Erythroblast (primary cell): ENCODE measurements at places on chromosomes 7 and 10.
A peak's percentile ranks its signal among the peaks of the same experiment; 100 is the strongest.

GRCh38 chr7:34162027-34162565, 256.8 kb downstream of the BMPER start:
- no peak for DNase-seq

DNA sequence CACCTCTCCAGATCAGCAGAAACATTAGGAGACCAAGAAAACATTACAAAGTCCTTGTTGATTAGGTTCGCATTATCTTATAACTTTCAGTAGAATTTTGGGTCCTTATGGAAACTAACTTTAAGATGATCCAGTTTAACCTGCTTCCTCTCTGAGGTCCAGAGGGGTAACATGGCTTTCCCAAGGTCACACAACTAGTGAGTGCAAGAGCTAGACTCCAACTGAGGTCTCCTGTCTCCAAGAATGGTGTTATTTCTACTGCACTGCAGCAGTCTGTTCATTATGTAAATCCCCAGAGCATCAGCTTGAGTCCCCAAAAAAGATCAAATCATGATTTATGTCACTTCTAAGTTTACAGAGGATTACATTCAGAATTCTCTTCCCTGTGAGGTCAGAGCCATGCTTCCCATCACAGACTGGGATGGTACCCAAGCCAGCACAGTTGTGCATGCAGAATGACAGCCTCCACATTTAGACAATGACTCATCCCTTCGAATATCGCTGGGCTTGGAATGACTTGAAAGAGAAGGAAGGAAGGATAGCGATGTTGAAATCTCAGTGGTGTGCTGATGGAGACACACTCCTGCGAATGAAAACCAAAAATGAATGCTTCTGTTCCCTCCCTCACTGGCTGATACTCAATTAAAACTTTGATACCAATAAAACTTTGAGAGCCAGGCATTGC, 163.1 kb upstream of the PLXNA4 start:
- no peak for DNase-seq

DNA sequence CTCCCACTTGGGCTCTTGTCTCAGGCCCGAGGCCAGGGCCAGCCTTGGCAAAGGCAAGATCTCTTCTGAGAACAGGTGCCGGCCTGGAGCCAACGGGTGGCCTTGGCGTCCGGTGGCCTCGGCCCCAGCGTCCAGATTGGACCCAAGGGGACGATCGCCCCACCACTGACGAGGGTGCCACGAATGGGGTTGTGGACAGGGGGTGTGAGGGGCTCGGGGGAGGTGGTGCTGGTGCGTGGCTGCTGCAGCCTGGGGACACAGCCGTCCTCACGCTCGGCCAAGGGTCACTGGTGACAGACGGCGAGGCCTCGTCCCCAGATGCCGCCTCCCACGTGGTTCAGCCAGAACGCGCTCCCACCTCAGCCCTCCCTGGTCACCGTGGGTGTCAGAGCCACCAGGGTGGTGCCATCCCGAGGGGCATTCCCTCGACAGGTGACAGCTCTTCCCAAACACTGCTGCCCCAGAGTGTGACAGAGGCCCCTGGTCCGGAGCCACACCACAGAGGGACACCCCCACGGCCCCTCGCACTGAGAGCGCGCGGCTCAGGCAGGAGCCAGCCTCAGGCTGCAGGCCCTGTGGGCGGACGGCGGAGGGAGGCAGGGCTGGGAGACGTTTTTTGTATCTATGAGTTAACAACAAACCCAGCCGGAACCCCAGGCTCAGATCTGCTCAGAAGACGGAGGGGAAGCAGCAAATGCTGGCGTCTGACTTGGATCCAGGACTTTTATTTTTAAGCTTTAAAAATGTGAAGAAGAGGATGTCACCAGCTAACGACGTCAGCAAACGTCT, 18.5 kb upstream of the CFAP46 start:
- DNase-seq = no peak

- DNase-seq = no peak
Measured at GRCh38 chr10:48797830-48798229, 113.2 kb downstream of the WDFY4 start.

DNA sequence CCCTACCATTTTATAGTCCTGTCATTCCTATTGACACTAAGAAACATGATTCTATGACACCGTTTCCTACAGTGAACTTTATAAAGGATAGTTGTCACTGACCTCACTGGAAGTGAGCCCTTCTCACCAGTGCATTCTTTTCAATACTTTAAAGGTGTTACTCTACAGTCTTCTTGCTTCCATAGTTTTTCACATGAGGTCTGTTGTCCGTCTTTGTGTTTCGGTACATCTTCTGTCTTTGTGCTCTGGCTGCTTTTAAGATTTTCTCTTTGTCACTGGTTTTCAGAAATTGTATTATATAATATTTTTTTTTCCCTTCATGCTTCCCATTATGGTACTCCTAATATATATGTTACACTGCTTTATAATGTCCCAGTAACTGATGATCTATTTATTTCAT, 174.2 kb downstream of the KIF20B start:
- no peak for DNase-seq

- DNase-seq = no peak
Measured at GRCh38 chr7:78472519-78472918, 673.9 kb downstream of the PHTF2 start.

DNA sequence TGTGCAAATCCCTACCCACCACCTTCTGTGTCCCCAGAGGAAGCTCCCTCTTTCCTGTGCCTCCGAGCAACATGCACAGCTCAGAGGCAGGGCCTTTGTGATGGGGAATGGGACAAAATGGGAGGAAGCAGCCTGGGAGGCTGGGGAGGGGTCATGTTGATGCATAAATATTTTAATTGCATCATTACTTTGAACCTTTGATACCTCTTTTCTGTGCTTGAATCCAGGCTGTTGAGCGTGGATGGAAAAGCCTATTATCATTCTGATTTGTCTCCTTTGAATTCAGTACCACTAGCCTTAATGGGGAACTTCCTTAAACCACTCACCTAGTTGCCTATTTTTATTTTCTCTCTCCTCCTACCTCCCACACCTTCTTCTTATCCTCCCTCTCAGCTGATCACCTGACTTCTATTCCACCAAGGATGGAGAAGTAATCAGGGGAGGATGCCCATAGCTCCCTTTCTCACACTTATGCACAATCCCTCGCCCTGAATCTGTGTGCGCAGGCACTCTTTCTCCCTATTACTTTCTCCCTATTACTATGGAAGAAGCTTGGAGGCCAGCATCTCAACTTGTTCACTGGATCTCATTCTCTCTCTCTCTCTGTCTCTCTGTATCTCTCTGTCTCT, 78.5 kb downstream of the SEC61G start:
- no peak for DNase-seq

GRCh38 chr10:102066399-102067088, 1.4 kb downstream of the HPS6 start:
- no peak for DNase-seq

DNA sequence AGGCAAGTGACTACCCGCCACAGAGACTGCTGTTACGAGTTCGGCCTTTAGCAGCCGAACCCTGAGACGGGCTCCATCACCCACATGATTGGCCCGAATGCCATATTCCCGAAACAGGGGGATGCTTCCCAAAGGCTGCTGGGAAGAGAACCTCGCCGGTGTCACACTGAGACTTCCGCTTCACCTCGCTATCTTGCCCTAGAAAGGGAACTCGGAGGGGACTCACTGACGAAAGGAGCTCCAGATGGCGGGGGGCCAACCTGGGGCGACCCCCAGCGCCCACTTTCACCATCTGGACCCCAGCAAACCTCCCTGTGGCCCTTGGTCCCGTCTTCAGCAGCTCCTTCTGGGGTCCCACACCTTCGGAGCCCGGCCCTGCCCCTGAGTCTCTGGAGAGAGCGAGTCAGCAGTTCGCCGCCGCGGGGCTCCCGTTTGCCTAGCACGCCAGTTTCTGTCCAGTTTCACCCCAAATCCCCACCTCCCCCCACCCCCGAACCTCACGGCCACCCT, 529 bp downstream of the HPS1 start:
- DNase-seq = peak; percentile 87

GRCh38 chr10:88281592-88282347, 301.3 kb downstream of the RNLS start:
- no peak for DNase-seq

DNA sequence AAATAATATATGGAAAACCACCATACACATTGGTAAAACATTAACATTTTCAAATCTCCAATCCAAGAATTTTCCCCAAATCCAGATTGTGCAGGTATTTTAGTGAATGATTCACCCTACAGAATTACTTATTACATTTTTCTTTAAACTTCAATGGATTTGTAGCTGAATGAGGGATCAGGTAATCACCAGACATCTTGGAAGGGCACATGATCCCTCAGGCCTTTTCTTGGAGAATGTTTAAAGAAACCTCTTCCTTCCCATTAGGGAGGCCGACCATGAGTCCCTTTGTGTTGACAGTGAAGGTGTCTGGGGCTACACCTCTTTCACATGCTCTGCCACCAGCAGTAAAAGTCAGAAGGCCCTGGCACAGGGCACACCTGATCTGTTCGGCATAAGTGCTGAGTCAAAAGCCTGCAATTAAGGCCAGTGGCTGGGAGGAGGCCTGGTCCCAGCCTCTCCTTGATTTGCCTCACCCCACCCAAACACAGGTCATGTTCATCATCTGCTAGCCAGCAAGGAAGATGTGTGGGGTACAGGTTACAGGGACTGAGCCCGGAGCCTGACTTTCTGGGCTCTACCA, 207.7 kb downstream of the SNX10 start:
- no peak for DNase-seq

DNA sequence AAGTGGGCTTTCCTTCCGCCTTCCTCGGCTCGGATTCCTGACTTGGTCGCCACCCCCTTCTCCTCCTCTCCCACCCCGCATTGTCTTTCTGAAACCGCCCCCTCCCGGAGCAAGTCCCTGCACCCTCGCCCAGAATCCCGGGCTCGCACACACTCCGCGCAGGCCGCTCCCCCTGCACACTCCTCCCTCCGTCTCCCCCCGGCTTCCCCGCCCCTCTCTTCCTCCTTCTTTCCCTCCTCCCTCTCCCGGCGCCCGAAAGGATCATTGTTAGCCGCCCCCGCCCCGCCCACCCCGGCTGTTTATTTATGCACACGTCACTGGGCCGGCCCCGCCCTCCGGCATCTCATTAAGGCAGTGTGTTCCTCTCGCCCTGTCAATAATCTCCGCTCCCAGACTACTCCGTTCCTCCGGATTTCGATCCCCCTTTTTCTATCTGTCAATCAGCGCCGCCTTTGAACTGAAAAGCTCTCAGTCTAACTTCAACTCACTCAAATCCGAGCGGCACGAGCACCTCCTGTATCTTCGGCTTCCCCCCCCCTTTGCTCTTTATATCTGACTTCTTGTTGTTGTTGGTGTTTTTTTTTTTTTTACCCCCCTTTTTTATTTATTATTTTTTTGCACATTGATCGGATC, at the start of gene TCF7L2:
TCF7L2 (plus strand) TSS at position 373 of the 633 bp plus-strand sequence. CDS start 510 bp downstream, outside the sequence.
- peak; percentile 70 for DNase-seq

- no peak for DNase-seq
Measured at GRCh38 chr7:135420786-135421185, 89.1 kb downstream of the CNOT4 start.

DNA sequence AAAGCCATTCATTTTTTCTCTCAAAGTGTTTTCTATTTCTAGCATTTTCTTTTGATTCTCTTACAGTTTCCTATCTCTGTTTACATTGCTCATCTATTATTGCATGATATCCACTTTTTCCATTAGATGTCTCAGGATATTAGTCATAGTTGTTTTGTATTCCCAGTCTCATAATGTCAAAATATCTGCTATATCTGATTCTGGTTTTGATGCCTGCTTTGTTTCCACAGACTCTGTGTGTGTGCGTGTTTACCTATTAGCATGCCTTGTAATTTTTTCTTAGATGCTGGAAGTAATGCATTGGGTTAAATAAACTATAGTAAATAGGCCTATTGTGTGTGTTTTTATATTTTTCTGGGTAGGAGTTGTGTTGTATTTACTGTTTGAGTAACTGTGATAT, 1126.3 kb downstream of the SORCS1 start:
- no peak for DNase-seq

GRCh38 chr10:59057345-59057744, 119.1 kb upstream of the PHYHIPL start:
- no peak for DNase-seq

DNA sequence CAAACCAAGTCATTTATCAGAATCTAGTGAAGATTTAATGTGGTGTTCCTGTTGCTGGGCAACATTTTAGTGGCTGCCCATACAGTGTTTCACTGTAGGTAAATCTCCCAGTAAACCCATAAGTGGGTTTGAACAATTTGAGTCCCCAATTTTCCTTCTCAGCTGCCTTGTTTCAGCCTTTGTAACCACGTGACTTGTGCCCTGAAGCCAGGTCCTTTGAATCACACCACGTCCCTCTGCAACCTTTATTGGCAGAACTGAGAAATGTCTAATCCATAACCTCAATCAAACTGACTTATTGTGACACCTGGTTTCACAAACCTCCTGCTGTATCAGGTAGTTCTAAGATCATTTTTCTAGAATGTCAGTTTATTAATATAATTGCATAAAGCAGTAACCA, 30.1 kb downstream of the SND1 start:
- no peak for DNase-seq

DNA sequence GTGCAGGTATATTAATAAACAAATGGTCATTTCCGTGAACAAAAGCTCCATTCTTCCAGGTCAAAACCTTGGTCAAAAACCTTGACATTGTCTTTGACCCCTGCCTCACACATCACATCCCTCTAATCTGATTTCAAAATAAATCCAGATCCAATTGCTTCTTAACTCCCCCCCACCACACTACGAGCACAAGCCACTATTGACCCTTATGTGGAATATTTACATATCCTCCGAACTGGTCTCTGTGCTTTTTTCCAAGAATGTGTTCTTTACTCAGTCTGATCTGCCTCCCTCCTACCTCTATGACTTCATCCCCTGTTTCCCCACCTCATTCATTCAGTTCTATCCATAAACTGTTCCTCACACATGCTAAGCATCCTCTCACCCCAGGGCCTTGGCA, 313.6 kb upstream of the NPVF start:
- DNase-seq = no peak

- DNase-seq = no peak
Measured at GRCh38 chr7:129887865-129888264, 64.9 kb downstream of the UBE2H start.

DNA sequence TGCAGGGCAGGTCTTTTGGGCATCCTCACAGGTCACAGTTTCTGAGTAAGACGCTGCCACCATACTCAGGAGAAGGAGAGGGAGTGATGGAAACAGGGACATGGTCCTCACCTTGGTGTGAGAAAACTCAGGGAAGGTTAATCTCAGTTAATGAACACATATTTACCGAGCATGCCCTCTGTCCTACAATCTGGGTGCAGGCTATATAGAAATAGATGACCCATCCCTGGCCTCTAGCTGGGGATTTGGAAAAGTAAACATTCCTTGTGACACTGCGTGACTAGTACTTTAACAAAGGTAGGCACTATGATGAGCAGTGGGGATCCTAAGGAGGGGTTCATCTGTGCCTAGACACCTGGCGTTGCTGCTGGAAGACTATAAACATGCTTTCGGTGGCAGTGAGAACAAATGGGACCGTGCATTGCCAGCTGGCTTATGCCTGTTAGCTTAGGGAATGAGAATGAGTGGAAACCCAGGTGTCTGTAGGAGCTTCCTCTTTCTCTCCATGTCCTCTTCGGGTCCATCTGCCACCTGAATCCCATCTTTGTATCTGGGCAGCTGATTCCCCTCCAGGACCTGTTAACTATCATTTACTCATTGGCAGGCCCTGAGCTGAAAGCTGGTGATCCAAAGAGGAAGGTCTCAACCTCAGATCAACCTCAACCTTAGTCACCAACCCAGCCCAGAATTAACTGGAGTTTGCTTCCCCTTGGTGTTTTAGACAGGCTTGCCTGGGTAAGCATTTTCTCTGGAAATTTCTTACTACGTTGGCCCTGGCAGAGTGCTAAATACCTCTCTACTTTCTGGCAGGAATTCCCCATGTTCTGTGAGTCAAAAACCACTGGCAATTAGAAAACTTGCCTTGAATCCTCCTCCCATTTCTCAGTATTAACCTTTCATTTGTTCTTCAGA, 794 bp downstream of the MBL2 start:
- DNase-seq = no peak
